ENCODE measurements at places on chromosomes 1 and 21. TPM values are rescaled to one million over a fixed set of nuclear protein-coding genes. Genes with fewer than 3 reads are reported as not detected.

TRAF3IP3 gene
- 0.26 TPM for total RNA-seq

HTR1D gene
- not detected for total RNA-seq

CELA3A gene
- 0.56 TPM for total RNA-seq

IVL gene
- total RNA-seq = not detected

OR2M3 gene
- total RNA-seq = not detected

RGS7 gene
- 0.13 TPM for total RNA-seq

TPTE gene
- not detected for total RNA-seq

BSND gene
- not detected for total RNA-seq

AQP10 gene
- under 0.01 TPM for total RNA-seq

XCL2 gene
- not detected for total RNA-seq

CDK11B gene
- 14.5 TPM for total RNA-seq

C1QA gene
- not detected for total RNA-seq

RNPEP gene
- total RNA-seq = 73.8 TPM

Data from epithelial cell of alveolus of lung (primary cell).